SJCRH30 (cell line): ENCODE measurements at places on chromosomes 2 and 18.

DNA sequence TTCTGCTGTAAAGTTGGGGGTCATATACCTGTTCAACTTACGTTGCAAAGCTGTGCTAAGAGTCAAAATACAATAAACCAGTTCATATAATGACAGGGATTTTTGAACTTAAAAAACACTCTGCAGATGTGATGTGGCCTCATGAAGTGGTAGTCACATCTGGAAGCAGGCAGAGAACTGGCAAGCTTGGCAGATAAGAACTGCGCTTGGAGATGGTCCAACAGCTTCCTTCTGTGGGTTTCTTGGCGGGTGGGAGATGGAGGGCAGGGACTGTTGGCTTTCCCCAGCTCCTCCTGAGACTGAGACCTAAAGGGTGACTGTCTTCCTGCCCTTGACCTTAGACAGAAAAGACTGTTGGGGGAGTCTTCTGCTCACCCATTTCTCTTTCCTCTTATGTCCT is 140.4 kb downstream of the CTIF start:
- H3K4me3 ChIP-seq = no peak overlapping the region
- no peak overlapping the region for H3K27ac ChIP-seq
- H3K36me3 ChIP-seq = no peaks in the 10 kb centered on the region
- no peak for DNase-seq
- H3K4me1 ChIP-seq = no peaks in the 10 kb centered on the region

GRCh38 chr18:48813321-48813720 is 137.4 kb downstream of the SMAD7 start:
- H3K4me1 ChIP-seq = no peaks in the 10 kb centered on the region
- no peak for DNase-seq
- no peak overlapping the region for H3K27ac ChIP-seq
- H3K36me3 ChIP-seq = no peaks in the 10 kb centered on the region

- peaks cover 3% of the 10 kb centered on the region for H3K36me3 ChIP-seq
- no peaks in the 10 kb centered on the region for H3K4me1 ChIP-seq
- no peak for DNase-seq
- no peak overlapping the region for H3K27ac ChIP-seq
- H3K4me3 ChIP-seq = no peak overlapping the region
Observed at GRCh38 chr18:76873713-76874112, 51.4 kb downstream of the ZNF236 start.

- H3K4me1 ChIP-seq = peaks cover 52% of the 10 kb centered on the region
- peak overlapping the region; percentile 96 for H3K27ac ChIP-seq
- no peaks in the 10 kb centered on the region for H3K27me3 ChIP-seq
- H3K4me3 ChIP-seq = no peak overlapping the region
Observed at GRCh38 chr18:40926679-40927078, 1028.4 kb upstream of the PIK3C3 start.

DNA sequence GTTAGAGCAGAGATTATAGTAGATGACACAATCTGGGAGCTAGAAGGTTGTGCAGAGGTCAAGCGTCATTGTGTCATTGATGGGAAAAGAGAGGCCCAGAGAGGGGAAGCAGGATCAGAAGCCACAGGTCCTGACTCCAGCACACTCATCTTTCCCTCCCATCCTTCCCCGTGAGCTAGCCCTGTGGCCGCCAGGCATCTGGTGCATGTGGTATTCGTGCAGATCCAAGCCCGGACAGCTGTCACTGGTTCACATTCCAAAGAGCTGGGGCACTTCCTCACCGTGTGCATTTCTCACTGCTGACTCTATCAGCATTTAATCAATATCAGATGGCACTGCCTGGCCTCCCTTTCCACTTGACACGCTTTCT is 94.1 kb upstream of the THOC1 start:
- H3K27ac ChIP-seq = peak overlapping the region; percentile 23; the same call in 1 of the 2 replicates
- peak; percentile 76 for DNase-seq
- peaks cover 23% of the 10 kb centered on the region for H3K4me1 ChIP-seq
- H3K36me3 ChIP-seq = no peaks in the 10 kb centered on the region
- no peaks in the 10 kb centered on the region for H3K27me3 ChIP-seq

DNA sequence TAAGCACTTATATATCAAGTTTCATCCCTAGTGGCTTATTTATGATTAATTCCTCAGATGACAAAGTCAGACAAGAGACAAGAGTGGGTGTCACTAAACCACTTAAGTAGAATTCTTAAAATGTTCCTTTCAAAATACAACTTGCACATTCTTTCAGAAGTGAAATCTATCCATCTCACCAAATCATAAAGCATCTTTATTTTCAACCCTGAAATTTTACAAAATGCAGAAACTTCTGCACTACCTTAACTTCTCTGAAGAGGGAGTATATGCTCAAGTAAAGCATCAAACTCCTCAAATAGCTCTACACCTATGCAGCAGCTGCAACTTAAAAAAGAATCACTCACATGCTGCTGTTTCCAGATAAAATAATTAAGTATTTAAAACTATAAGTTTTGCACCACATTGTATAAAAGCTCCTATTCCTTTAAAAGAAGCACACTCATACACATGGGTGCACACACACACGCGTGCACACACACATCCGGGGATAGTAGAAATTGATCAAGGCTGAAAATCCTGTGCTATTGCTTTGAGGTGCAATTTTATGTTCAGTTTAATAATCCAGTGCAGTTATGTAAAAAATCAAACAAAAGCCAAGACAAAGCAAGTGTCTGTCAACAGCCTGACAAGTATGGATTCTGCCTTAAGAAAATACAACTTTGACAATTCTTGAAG is 244.5 kb downstream of the TCF4 start:
- H3K27ac ChIP-seq = no peak overlapping the region
- H3K27me3 ChIP-seq = no peaks in the 10 kb centered on the region
- H3K36me3 ChIP-seq = no peaks in the 10 kb centered on the region
- H3K4me3 ChIP-seq = no peak overlapping the region
- no peak for DNase-seq

GRCh38 chr2:70418514-70418913 is 116.6 kb upstream of the FAM136A start:
- DNase-seq = no peak
- no peaks in the 10 kb centered on the region for H3K36me3 ChIP-seq
- H3K27ac ChIP-seq = no peak overlapping the region
- no peaks in the 10 kb centered on the region for H3K4me1 ChIP-seq
- H3K27me3 ChIP-seq = peaks cover 6% of the 10 kb centered on the region; the same call in 1 of the 2 replicates
- no peak overlapping the region for H3K4me3 ChIP-seq

DNA sequence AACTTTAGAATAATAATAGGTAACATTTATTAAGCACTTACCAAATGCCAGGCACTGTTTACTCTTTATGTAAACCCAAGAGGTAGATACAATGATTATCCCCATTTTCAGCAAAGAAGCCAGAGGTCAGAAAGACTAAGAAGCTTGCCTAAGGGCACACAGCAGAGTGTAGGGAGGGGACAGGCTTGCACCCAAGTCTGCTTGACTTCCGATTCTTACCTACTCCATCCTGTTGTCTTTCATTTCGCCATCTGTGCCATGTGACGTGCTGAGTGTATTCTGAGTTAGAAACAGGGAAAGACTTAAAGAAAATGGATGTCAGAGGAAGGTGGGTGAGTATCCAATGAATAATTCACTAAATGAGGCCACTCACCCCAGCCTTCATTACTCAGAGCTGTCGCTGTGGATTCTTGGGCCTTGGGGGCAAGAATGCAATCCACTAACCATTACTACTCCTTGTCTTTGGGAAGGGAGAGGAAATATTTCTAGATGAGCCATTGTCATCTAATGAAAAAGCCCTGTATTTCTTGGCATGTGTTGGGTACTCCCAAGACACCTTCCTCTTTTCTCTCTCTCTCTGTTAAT is 76.4 kb upstream of the BCL11A start:
- no peak overlapping the region for H3K27ac ChIP-seq
- no peaks in the 10 kb centered on the region for H3K36me3 ChIP-seq
- no peak for DNase-seq
- no peak overlapping the region for H3K4me3 ChIP-seq

- no peak overlapping the region for H3K27ac ChIP-seq
- H3K36me3 ChIP-seq = no peaks in the 10 kb centered on the region
- DNase-seq = no peak
- H3K27me3 ChIP-seq = no peaks in the 10 kb centered on the region
- H3K4me3 ChIP-seq = no peak overlapping the region
Observed at GRCh38 chr2:161964160-161964559, 109.9 kb downstream of the DPP4 start.

DNA sequence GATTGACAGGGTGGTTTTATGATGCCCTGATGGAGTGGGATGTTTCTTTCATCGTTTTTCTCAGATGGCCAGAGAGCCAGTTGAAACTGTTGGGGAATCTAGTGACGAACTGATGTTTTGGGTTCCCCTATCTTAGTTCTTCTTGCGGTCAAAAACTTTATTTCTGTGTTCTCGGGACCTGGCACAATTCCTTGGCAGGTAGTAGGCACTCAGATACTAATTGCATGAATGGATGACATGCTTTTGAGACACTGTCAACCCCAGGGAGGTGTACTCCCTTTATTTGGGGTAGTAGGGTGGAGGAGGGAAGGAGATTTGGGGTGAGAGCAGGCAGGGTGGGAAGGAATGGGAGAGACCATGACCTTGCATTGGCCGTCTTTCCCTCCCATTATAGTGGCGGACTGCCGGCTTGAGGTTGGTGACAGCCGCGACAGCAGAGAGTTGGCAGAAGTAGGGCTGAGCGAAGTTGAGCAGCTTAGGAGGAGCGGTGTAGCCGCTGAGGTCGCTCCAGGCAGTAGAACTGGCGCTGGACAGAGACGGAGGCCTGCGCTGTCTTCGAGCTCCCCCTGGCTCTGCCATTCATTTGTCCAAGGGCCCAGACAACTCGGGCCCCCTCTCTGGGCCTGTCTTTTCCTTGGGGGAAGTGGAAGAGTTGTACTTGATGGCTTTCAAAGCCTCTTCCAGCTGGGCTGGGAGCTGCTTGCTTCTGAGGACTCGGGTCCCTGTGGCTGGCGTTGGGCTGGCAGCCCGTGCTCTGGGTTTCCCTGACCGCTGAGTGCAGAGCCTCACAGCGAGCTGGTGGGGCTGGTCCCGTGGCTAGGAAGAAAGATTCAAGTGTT is 2.6 kb downstream of the TET3 start:
- peaks cover 18% of the 10 kb centered on the region for H3K4me1 ChIP-seq
- DNase-seq = no peak
- no peak overlapping the region for H3K27ac ChIP-seq
- peaks cover 37% of the 10 kb centered on the region for H3K36me3 ChIP-seq
- no peak overlapping the region for H3K4me3 ChIP-seq
- H3K27me3 ChIP-seq = no peaks in the 10 kb centered on the region

- H3K27me3 ChIP-seq = no peaks in the 10 kb centered on the region
- H3K4me3 ChIP-seq = no peak overlapping the region
- no peak overlapping the region for H3K27ac ChIP-seq
- no peaks in the 10 kb centered on the region for H3K36me3 ChIP-seq
- peak; percentile 23 for DNase-seq
Observed at GRCh38 chr2:163878718-163879117, 142.9 kb upstream of the FIGN start.

GRCh38 chr2:171279983-171280790 is 119.5 kb upstream of the TLK1 start:
- H3K27me3 ChIP-seq = no peaks in the 10 kb centered on the region
- no peaks in the 10 kb centered on the region for H3K36me3 ChIP-seq
- H3K4me3 ChIP-seq = no peak overlapping the region

DNA sequence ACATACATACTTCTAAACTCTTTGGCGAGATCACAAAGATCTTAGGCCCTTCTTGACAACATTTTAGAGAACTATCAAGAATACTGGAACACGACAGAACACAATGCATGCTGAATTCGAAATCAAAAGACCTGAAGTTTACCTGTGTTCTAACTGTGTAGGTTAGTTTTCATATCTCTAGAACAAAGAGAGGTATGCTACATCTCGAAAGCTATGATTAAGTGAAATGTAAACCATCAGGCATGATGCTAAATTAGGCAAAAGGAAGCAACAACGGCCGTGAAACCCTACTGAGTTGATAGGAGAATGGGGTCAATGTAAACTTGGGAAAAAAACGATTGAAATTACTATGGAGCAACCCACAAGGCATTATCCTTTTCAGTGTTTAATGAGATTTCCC is 43.7 kb downstream of the IKZF2 start:
- DNase-seq = no peak
- no peaks in the 10 kb centered on the region for H3K36me3 ChIP-seq
- no peak overlapping the region for H3K4me3 ChIP-seq
- no peaks in the 10 kb centered on the region for H3K27me3 ChIP-seq
- no peak overlapping the region for H3K27ac ChIP-seq
- H3K4me1 ChIP-seq = no peaks in the 10 kb centered on the region

DNA sequence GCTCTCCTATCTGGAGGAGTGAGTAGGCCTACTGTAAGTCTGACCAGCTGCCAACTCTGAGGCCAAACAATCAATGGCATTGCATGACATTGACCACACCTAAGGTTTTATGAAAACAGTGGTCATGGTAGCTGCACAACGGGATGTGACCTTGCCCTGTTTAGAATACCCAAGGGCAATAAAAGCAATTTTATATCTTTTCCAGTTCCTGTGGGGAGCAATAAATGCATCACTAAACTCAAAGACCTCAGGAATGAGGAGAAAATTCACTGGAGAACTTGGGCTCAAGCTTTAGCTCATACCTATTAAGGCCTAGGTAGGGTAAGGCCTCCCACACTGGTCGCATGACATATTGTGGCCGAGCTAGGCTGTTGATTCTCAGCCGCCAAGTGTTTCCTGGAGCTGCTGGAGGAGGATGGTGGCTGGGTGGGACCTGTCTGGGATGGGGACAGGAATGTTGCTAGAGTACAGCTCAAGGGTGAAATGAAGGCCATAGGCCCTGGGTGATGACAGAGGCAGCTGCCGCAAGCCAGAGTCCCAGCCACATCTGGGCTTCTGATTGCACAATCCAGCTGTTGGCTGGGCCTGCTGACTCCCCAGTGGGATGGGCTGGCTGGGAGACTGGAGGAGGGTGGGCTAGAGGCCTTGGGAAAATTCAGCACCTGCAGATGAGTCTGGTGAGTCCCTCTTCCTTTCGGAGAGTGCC is 313.7 kb downstream of the CYP26B1 start:
- no peaks in the 10 kb centered on the region for H3K27me3 ChIP-seq
- H3K4me3 ChIP-seq = no peak overlapping the region
- DNase-seq = peak; percentile 42
- no peaks in the 10 kb centered on the region for H3K36me3 ChIP-seq

- no peaks in the 10 kb centered on the region; the same call in 1 of the 2 replicates for H3K36me3 ChIP-seq
- no peaks in the 10 kb centered on the region for H3K4me1 ChIP-seq
- no peak overlapping the region for H3K4me3 ChIP-seq
- no peaks in the 10 kb centered on the region for H3K27me3 ChIP-seq
- no peak overlapping the region for H3K27ac ChIP-seq
- no peak for DNase-seq
Observed at GRCh38 chr2:184078496-184078895, 519.8 kb upstream of the ZNF804A start.

DNA sequence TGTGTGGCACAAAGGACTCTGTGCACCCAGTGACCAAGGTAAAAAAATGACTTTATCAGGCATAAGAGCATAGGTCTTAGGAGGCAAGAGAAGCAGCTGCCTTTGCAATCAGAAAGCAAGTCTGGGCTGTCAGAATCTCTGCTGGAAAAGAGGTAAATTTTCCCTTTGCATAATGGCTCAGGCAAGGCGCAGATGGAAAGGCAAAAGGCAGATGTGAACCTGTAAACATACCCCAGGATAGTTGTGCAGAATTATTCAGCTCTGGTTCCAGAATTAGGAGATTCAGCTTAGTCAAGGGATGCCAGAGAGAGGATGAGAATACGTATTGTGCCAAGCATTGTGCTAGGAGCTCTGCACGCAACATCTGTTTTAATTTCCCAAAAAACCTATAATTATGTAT is 258.7 kb downstream of the CLIP4 start:
- no peaks in the 10 kb centered on the region for H3K27me3 ChIP-seq
- H3K4me3 ChIP-seq = no peak overlapping the region
- DNase-seq = no peak
